ENCODE measurements at places on chromosomes 7 and 10.
A peak's percentile ranks its signal among the peaks of the same experiment; 100 is the strongest.

GRCh38 chr10:87093632-87094372 lies 841 bp downstream of the GLUD1 start:
- peak; percentile 21 for DNase-seq

GRCh38 chr7:33804140-33804660 lies 101.1 kb upstream of the BMPER start:
- DNase-seq, result no peak

DNA sequence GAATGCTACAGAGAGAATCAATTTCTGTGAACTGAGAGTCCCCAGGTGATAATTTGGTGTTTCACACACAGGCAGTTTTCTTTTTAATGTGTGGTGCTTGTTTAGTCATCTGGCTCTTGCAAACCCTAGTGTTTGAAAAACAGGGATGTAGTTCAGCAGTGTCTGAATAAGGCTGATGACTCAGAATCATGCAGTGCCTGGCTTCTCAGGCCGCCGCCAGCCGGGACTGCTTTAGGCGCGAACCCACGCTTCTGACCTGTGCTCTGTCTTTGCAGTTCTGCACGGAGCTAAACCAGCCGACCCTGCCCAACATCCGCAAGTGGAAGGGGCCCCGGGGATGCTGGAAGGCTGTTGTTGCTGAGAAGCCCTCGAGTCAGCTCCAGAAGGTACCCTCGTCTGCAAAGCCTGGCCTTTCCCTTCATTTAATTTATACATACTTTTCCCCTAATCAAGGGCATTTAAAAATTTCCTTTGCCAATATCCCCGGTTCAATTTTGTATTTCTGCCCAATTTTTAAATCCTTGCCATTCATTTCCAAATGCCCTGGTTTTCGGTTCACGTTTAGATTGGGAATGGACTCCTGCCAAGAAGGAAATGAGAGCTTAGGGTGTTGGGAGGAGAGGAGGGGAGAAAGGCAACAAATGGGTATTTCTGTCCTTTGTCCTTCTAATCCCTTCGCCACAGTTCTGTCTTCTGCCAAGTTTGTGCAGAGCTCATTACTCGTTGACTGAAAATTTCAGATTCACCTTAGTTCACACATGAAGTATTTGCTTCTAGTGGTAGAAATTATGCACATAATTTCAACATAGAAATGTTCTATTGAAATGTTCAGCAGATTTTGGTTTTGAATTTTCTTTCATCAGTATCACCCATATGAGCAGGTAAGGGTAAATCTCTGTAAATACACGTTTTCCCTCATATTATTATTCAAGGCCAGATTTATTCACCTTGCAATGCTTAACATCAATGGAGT lies 108.5 kb upstream of the ANLN start:
- peak; percentile 81 for DNase-seq

DNA sequence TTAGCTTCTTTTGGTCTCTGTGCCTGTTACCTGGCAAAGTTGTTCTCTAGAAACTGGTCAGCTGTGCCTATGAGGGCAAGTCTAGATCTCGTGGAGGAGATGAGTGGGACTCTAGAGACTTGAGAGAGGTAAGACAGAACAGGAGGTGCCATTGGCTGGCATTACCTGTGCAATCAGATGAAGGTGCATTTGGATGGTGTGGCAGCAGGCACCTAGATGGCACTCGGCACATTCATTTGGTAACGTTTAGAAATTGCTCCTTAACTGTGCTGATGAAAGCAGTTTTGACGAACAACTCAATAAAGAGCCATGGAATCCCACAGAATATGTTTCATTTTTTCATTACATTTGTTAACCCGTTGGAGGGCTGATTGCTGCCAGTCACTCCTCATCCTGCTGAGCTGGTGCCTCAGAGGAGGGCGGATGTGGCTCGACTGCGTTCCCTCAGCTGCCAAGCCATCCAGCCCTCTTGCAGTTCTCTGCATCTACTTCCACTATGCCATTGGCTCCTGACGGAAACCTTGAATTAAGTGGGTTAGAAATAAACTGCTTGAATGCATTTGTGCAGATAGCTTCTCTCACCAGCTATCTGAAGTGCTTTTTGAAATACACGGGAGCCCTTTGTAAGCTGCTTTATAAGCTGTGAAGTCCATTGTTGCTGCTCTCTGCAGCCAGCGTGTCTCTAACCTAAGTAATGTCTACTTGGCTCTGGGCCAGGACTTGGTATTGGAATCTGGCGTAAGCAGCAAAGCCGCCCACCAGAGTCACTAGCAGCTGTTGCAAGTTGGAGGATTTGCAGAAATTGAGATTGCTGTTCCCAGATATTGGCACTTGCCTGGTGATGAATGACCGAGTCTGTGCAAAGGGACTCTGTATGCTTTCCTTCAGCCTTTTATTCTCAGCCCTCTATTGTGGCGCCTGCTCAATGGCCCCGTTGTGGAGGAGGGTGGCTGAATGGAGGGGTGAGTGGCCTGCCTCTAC lies 87.4 kb downstream of the LRRC4 start:
- peak; percentile 55 for DNase-seq

- no peak for DNase-seq
Observed at GRCh38 chr7:21108182-21108581, 319.7 kb upstream of the SP4 start.

GRCh38 chr7:9264395-9264794 lies 831.0 kb downstream of the NXPH1 start:
- DNase-seq, result no peak

- DNase-seq, result no peak
Observed at GRCh38 chr10:42879380-42880254, 97.0 kb downstream of the BMS1 start.

DNA sequence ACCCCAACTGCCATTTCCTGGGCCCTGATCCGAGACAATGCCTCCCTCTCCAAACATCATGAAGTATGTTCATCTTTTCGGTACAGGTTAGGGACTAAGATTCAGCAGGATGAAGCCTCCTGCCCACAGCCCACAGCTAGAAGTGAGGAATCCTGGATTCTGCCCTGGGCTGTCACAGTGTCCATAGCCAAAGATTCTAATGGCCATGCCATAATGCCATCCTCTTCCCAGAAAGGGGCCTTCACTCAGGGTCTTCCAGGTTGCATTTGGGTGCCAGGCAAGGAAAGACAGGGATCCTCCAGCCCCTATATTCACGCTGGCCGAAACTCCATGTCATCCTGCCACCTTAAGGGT lies 15.7 kb upstream of the ZMIZ1 start:
- DNase-seq, result no peak

DNA sequence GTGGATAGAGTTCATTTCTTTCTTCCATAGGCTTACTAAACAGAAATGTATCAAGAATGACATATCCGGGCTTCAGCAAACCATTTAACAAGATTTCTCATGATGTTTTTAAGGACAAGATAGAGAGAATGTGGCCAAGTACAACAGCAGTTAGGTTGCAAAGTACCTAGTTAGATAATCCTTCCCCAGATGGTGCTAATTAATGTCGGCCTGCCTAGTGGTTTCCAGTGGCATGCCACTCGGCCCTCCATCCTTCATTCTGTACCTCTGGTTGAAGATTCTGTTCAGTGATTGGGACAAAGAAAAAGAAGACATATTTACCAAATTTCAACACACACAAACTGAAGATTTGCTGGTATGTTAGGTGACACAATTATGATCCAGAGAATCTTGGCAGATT lies 212.1 kb downstream of the MACC1 start:
- DNase-seq, result peak; percentile 12

DNA sequence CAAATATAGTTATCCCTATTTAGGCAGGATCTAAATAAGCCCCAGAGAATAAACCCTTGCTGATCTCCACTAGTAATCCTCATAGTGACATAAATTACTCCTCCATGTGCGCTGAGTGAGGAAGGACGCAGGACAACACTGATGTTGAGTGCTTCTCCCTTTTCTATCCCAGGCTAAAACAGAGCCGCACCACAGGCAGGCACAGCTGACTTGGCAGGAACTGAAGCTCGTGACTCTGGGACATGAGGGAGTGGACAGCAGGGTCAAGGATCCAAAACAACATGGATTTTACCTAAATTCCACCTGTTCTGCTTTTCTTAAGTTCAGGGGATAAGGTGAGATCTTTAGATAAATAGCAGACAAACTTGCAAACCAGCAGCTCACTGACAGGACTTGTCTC lies 46.0 kb downstream of the VOPP1 start:
- DNase-seq, result no peak

- no peak for DNase-seq
Observed at GRCh38 chr7:98049034-98049433, 57.6 kb upstream of the LMTK2 start.

DNA sequence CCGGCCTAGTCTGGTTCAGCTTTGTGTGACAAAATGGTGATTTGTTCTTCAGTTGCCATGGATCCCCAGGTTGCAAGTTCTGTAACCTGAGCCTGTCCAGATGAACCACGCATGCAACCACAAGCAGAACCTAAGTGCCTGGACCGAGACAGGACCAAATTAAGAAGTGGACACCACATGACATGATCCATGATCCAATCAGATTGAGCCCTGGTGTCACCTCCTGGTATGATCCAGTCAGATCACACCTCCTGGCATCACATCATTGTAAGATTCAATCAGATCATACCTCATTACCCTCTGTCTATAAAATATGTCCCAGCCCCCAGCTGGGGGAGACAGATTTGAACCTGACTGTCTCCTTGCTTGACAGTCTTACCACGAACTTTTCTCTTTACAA lies 70.0 kb downstream of the MALSU1 start:
- DNase-seq, result no peak

DNA sequence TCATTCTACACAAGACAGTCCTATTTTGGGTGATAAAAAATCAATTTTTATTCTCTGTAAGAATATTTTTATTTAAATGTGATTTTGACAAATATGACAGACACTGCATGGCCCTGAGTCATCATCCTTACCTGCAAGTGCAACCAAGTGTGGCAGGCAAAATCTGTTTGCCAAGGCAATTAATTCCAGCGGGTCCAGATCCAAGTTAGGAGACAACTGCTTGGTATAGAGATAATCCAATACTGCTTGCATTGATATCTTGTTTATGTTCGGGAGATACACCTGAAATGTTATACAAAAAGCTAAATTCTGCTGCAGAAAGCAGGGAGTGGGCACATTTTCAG lies 66.2 kb downstream of the RHOBTB1 start:
- DNase-seq, result no peak

- no peak for DNase-seq
Observed at GRCh38 chr7:107937531-107937930, 46.5 kb downstream of the DLD start.

DNA sequence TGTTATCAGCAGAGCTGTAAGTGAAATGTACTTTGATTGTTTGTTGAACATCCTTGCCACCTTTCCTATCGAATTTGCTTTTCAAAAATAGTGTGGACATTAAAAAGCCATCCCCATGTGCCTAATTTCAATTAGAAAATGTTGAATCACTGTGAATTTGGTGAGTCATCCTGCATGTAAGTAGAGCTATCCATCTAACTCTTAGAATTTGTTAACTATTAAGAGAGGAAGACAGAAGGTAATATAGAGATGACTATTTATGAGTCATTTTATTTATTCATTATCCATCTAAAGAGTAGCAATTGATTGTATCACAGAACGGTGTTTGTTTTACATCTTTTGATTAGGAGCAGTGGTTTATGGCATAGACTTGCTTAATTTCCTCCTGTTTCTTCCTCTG lies 154.7 kb downstream of the MGMT start:
- DNase-seq, result peak; percentile 10

DNA sequence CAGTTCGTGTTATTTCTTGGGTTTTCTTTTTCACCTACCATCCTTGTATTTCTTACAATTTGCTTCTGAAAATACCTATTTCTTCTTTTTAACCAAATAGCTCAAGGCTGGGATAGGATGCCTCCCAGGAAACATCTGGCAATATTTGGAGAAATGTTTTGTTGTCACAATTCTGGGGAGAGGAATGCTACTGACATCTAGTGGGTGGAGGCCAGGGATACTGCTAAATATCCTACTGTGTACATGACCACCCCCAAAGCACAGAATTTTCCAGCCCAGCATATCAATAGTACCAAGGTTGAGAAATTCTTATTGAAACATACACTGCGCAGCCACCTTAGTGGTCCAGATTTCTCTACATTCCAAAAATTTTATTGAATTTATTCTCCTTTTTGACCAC lies 55.5 kb downstream of the CNTNAP2 start:
- no peak for DNase-seq

DNA sequence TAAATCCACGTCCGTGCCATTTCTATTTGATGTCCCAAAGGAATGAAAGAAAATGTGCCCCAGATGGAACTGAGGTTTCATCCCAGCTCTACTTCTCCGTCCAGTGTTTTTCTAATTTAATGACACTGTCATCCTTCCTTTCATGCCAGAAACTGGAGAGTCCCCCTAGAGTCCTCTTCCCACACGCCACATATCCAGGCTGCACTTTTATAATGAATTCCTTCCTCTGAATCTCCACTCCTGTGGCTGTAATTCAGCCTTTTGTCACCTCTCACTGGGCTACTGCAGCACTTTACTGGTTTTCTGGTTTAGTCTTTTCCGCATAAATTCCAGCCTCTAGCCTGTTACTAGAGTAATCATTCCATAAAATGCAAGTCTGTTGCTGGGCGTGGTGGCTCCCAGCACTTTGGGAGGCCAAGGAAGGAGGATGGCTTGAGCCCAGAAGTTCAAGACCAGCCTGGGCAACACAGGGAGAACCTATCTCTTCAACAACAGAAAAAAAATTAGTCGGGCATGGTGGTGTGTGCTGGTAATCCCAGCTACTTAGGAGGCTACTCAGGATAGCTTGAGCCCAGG lies 142.6 kb upstream of the RHEB start:
- DNase-seq, result no peak

- DNase-seq, result no peak
Observed at GRCh38 chr10:96585736-96586418, 935 bp downstream of the TM9SF3 start.

- no peak for DNase-seq
Observed at GRCh38 chr10:66941491-66941890, 15.7 kb downstream of the LRRTM3 start.

GRCh38 chr7:69182596-69183467 lies 415.4 kb upstream of the AUTS2 start:
- no peak for DNase-seq

DNA sequence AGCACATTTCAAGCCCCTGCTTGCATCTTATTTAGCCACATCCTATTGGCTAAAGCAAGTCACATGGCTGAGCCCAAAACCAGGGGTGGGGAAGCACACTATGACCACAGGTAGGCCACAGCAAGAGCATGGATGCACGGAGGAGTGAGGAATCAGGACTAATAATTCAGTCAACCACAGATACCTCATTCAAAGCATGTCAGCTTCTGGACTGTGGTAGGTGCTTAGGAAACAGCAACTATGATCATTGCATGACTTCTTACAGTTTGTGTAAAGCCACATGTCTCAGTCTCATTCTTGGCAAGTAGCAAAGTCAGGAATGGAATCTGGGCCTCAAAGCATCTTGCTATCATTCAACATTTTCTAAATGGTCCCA lies 79.0 kb upstream of the EMX2 start:
- peak; percentile 74 for DNase-seq
